Heart left ventricle (tissue), 16 donors: ENCODE measurements at places on chromosomes 5 and 9.

- no peak for DNase-seq
These were observed 48.5 kb upstream of the ZNF354A start for GRCh38 chr5:178778919-178779318.

DNA sequence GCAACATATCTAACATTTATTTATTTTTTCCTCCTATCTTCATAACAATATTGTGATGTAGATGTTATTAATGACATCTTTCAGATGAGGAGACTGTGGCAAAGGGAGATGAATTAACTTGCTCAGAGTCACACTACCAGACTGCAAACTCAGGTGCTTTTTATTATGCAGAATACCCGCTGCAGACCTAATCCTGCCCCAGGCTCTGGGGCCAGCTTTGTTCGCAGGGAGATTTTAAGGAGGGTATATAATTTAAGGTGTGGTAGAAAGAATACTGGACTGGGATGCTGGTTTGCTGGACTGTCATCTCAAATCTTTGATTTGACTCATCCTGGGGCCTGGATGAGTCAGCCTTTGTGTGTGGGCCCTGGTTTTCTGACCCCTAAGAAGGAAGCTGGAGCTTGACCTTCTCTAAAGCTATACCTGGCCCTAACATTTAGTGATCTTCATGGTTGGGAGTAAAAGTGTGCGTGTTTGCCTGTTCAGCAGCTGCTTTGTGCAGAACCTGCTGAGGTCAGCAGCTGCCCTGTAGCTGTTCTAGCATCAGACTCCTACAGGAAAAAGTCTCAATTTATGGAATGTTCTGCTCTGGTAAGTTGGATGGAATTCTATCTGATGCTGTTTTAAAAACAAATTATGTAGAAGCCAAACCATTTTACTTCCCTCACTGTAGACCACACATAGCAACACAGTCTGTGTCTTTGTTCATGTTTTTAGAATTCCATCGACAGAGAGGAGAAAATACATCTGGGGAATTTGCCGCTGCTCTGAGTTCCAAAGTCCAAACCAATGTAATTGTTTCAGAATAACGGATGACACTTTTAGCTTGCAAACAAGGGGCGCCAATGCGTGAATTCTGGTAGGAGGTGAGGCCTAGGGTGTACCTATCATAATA, 4.5 kb downstream of the SLC36A1 start:
- no peak for DNase-seq

- no peak for DNase-seq
These were observed 7.1 kb downstream of the PHYHD1 start for GRCh38 chr9:128927731-128928411.

DNA sequence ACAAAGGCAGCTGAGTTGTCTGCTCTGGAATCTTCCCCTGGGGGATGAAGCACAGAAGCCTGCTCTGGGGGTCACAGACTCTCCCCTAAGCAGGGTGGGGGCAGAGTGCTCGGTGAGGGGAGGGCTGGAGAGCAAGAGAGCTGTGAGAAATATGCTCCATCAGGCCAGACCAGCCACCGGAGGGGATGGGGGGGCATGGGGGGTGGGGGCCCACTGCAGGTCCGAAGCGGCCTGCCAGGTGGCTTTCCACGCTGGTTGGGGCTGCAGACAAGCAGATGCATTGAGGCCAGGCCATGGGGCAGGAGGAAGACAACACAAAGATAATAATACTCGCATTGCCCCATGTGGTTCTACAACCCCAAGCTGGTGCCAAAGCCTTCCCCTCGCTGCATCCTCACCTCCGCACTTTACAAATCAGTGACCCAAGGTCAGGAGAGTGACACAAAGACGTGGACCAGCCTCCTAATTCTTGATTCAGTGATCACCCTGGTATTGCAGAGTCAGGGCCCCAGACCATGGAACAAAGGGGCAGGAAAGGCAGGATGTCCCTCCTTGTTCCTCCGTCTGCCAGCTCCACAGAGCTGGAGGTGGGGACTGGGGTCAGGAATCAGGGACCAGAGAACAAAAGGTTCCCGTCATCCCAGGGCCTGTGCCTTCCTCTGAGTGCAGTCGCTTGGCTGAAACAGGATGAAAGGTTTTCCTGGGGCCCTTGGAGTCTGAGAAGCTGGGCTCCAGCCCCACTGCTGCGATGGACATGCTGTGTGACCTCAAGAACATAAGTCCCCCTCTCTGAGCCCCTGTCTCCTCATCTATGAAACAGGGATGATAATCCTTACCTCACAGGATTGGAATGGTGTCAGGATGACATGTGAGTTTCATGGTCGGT, 37.2 kb upstream of the GABRP start:
- no peak for DNase-seq

DNA sequence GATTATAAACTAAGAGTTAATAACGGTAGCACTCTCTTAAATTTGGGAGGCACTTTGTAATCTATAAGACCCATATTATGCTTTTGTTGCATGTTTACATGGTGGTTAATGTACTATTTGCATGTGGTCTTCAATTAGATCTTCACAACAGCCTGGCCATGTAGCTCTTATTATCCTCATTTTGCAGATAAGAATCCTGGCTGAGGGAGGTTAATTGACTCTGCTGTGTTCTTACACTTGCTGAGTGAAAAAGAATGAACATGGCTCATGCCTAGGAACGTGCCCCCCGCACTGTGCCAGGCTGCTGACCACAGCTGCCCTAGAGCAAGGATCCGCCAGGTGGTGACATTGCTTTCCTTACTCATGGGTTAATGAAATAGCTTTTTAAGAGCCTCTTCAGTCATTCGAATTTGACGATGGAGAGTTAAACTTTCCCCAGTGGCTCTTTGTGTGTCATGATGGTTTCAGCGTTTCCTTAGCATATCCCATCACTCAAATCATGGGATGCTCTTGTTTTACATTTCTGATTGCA, 97.9 kb downstream of the CDH6 start:
- no peak for DNase-seq

DNA sequence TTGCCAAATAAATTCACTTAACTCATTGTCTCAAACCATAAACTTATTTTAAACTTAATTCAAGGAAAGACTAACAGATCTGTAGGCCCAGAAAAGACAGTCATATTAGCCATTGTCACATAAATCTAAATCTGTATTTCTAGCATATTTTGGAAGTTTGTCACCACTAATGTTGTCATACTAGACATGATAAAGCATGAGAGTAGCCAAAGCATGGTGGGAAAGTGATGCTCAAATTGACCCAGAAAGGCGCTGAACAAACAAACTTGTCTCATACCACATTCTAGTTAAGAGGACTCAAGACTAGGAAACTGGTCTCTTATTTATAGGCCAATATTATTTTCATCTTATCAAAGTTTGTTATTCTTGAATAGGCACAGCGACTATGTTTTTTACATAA, 99.4 kb downstream of the VCAN start:
- no peak for DNase-seq

DNA sequence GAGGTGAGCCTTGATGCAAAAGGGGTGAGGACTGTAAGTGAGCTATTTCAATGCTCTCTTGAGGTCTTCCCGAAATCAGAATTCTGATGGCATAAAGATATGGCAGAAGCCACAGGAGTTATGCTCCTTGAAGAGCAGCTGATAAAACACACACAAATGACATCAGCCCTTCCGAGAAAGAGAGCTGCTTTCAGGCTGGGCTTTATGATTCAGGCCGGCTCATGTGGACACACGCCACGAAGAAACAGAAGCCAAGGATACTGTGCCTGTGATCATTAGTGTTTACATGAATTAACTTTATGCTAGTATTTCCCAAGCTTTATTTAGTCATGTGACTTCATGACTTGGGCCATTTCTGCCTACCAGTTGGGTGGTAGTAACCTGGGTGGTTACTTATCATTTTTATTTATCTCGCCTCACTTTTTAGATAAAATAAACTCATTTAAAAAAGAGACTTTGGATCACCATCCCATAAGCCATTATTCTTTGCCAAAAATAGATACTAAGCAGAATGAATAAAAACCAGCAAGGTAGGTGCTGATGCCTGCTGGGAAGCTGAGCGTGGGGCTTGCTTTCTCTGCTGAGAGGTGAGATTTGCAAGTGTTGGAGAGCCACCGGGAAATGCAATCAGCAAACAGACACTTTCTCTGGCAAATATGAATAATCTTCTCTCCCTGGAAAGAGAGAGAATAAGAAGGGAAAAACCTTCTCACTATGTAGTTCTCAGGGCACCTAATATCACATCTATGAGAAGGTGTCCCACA, 73.0 kb upstream of the SLC25A51 start:
- no peak for DNase-seq

DNA sequence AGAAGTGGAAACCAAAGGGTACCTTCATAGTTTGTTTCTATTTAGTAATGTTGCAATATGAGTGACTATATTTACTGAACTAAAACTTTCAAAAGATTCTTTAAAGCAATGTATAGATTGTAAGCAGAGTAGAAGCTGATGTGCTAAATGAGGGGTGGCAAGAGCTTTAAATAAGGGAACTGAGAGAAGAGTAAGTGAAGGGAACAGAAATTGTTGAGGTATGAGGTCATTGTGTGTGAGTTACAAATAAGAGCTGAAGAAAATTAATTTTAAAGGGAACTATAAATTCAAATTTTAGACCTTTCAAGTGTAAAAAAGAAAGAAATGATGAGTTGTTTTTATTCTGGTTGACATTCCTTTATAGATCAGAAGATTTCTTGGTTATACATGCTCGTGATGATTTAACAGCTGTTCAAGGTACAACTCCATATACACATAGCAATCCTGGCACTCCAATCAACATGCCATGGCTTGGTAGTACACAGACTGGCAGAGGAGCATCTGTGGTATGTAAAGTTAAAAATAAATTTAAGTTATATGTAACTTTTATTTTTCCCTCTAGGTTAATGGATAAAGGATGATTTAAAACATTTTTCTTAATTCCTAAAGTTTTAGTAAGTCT, 135.1 kb upstream of the TNFAIP8 start:
- no peak for DNase-seq

DNA sequence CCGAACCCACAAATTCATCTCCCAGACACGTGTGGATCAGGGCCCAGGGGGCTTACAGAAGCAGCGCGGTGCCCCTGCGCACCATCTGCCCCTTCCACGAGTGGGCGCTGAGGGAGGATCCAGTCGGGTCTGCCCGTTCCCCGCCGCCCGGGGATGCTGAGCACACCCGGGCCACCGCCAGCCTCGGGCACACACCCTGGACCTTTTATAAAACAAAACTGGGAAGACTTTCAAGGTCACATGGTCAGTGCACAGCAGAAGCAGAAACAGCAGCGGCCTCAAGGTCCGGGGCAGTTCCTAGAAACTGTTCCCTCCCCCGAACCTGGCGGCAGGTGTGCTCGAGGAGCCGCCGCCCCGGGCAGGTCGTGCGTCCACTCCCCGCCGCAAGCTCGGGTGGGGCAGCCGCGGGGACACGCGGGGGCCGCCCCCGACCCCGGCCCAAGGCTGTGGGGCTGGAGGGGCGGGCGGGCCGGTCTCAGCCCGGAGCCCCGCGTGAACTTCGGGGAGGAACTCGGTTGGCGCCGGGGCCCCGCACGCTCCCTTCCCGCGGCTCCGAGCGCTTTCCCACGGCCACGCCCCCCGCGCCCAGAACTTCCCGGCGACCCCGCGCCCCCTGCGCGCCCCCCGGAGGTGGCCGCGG, 633 bp upstream of the PPP1R26 start:
- DNase-seq = no peak

- DNase-seq = no peak
These were observed 33.8 kb downstream of the PDCD1LG2 start for GRCh38 chr9:5543875-5544702.

DNA sequence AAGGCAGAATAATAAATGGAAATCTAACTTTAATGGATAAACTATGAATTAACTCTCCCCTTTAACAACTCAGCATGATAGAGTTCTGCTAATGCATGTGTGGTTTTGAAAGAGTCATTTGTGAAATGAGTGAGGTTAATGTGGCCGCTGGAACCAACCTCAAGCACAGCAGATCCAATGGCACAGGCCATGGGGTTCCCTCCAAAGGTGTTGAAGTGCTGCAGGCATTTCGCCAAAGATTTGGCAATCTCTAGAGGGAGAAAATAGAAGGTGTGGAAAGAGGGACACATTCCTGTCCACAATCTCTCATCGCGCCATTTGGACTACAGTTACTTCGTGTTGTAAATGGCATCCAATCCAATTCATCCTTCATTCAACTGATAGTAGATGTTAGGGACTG, 35.0 kb downstream of the AGXT2 start:
- DNase-seq = no peak
